ENCODE measurements at places on chromosomes 4 and X.

- no peak for DNase-seq
Observed at GRCh38 chrX:45843518-45843917, 642.8 kb upstream of the DIPK2B start.

GRCh38 chrX:139784807-139785206, 76.8 kb upstream of the MCF2 start:
- DNase-seq: no peak

- DNase-seq: no peak
Observed at GRCh38 chrX:118862979-118863378, 39.4 kb downstream of the ZCCHC12 start.

DNA sequence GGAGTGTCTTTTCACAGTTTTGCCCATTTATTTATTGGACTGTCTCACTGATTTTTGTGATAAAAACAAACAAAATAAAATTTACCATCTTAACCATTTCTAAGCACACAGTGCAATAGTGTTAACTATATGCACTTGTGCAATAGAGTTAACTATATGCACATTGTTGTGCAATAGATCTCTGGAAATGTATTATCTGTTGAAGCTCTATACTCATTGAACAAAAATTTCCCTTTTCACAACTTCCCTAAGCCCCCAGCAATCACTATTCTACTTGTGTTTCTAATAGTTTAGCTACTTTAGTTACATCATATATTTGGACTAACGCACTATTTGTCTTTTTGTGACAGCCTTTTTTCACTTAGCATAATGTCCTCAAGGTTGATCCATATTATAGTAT, 59.7 kb upstream of the BEX4 start:
- no peak for DNase-seq

- DNase-seq: no peak
Observed at GRCh38 chr4:154781126-154781982, at the start of gene RBM46. Gene RBM46, plus strand, starts transcription at chr4:154781272. Its CDS starts 15,481 bp downstream, at chr4:154796753.

DNA sequence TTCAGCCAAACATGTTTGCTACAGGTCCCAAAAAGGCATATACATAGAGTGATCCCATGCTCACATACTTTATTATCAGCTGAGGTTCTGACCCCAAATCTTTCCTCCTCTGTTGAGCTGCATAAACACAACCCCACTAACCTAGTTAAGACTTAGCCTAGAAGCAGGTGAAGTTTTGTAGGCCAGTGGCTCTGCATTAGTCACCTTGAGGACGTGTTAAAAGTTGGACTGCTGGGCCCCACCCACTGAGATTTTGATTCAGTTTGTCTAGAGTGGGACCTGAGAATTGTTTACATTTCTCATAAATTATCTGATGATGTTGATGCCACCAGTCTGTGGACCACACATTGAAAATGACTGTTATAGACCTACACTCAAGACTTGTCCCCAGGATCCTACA, 43.8 kb upstream of the GAB1 start:
- no peak for DNase-seq

GRCh38 chr4:105469736-105470135, 4.1 kb downstream of the PPA2 start:
- DNase-seq: no peak

- DNase-seq: no peak
Observed at GRCh38 chr4:141132709-141133145, 542 bp downstream of the RNF150 start.

DNA sequence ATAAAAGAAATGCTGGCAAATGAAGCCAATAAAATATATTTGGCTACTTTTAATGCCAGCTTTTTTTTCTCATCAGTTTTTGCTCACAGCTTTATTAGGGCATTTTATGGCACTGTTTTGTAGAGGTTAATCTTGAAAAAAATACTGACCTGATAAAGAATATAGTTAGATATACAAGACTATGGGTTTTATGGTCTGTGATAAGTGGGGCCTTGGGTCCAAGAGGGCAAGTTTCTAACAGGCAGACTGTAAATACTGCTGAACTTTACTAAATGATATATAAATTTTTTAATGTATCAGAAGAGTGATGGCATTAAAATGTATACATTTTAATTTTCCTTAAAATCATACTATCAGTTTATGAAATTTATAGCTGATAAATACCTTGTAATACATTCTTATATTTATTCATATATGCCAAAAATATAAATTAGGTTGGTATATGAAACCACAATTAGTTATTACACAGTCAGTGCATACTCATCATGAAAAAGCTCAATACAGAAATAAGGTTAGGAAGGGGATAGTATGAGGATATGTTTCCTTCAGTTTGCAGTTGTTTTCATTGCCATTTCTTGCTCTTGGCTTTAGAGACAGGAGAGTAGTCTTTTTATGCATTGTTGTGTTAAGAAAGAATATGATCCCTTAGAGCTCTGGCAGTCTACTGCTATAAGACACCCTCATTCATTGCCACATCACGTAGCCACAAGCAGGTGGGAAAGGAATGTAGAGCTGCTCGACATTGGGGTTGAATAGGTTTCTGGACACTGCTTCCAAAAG, 146.6 kb downstream of the TLL1 start:
- no peak for DNase-seq

GRCh38 chr4:164318350-164318749, 435.6 kb upstream of the SMIM31 start:
- DNase-seq: no peak

- DNase-seq: no peak
Observed at GRCh38 chrX:9471571-9471985, 6.7 kb downstream of the TBL1X start.

- DNase-seq: no peak
Observed at GRCh38 chrX:43560247-43560946, 95.7 kb upstream of the MAOA start.

- DNase-seq: no peak
Observed at GRCh38 chr4:5706486-5707290, 1.7 kb downstream of the EVC2 start.

GRCh38 chrX:13007519-13008188, 32.7 kb downstream of the TMSB4X start:
- no peak for DNase-seq

DNA sequence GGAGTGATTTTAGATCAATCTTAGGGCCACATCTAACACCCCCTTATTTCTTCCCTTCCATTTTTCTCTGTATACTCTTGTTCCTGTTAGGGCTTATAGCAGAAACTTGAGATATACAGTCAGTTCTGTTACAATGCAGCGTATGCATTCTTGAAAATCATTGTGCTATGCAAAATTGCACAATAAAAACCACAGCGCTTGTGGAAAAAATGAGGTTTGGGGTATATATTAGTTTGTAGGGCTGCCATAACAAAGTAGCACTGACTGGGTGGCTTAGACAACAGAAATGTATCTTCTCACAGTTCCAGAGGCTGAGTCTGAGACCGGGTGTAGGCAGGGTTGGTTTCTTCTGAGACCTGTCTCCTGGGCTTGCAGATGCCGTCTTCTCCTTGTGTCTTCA, 59.0 kb downstream of the WWC2 start:
- no peak for DNase-seq

DNA sequence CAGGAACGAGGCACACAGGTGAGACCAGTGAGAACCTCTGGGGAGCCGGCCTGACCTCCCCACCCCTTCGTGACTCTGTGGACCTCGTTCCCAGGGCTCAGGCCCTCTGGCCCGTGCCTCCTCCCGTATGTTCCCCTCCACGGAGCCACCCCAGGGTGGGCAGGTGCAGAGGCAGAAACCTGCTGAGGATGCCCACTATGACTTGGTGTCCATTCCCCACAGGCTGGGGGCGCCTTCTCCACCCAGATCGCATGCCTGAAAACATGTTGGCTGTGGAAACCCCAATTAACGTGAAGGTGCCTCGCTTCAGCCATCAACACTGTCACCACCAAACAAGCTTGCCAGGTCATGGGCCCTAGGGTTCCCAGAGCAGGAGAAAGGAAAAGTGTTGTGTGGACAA, 27.0 kb downstream of the BLOC1S4 start:
- DNase-seq: no peak

DNA sequence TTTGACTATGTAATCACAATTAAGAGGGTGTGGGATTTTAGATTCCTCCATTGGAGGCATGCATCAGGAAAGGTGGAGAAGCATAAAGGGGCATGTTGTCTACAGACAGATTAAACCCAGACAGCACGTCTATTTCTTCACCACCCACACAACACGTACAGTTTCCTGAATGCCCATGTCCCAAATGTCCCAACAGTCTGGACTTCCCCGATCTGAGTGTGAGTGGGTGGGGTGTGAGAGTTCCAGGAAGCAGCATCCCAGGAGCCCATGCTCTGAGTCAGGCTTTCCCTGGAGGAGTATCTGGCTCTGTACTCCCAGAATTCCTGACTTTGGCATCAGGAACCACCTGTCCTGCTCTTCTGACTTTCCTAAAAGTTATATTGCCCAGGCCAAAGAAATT, 30.8 kb upstream of the NDP start:
- no peak for DNase-seq

DNA sequence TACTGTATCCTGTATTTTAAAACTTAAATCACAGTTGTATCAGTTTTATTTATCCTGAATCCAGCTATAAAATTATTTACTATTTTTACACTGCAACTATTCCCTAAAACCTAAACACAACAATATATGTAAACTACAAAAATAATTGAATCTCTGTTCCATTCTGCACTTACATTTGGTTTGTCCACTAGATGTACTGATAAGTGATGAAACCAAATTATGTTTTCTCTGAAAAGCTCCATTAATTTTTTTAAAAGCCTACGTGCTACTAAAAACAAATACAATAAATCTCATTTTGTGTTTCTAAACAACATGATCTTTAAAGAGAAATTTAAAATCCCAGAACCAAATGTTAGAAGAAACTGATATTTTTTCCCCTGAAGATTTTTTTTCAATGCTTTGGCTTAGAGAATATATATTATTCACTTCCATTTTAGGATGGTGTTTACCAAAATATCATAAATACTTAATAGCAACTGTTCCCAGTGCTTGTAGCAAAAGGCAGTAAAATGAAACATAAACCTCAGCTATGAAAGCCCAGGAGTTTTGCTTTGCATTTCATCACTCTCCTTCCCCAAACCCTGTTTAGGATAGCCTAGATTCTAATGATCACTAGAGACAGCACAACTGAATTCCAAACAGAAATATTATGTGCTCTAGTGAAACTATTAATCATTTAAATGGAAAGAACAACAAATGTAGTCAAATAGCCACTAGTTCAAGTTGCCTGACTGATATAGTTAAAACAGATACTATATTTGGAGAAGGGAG, 19.7 kb downstream of the ANTXR2 start:
- DNase-seq: no peak

DNA sequence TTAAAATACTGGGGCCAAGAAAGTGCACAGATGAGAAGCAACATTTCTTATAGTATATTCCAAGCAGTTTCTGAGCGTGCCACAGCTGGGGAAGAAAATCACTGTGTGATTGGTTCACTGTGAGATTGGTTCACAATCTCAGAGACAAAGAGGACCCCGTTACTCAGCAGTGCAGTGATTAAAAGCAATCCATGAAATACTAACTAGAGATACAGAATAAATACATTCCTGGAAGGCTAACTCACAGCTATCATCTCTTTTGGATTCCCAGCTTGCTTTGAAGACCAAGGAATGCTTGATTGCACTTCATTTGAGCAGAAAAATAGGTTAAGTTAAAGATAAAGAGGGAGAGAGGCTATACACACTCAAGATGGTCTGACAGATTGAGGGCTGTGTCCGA, 132.1 kb upstream of the RAPGEF2 start:
- DNase-seq: no peak

DNA sequence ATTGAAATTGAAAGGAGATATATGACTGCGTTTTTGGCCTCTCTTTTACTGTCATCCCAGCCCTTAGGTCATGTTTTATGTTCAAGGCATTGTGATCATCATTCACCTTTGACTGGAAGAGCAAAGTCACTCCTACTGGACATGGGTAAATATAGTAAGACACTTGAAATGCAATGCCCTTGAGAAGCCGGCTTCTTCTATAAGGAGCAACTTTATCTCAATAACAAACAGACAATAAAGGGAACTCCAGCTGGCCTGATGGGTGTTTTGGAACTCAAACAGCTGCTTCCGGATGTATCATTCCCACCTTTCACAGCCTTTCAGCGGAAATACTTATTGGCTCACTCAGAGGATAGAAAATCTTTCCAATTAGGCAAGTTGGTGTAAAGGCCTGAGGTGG, 65.1 kb upstream of the C4orf54 start:
- no peak for DNase-seq

DNA sequence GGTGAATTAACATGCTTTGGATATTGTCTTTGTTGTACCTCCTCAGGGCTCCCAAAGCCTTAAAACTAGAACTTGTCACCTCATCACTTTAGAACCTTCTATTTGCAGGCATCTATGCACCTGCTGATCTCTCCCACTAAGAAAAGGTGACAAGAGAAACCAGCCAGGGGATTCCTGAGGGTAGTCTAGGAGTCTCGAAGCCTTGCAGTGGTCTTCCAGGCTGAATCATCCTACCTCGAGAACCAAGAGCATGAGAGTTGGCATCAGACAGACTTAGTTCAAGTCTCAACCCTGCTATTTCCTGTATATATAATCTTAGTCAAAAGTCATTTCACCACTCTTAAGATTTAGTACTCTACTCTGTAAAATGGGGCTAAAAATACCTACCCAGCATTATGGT, 29.6 kb downstream of the RTL5 start:
- no peak for DNase-seq

GRCh38 chr4:8370106-8370787, 70.3 kb downstream of the ACOX3 start:
- DNase-seq: no peak

DNA sequence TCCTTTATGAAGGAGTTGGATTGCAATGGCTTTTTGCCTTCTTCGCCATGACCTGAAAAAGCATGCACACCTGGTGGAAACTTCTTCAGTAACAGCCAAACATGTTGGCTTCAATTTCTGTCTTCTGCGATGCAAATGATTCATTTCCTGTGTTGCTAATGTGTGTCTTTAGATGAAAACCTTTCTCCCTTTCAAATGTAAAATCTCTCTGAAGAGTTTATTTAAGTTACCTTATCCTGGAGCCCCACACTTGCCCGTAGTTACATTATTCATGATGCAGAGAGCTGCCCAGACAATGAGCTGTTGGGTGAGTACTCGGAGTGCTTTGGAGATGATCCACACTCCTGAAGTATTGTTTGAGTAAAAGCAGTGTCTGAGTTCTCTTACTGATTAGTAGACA, 1100.9 kb downstream of the RPA4 start:
- DNase-seq: no peak

- no peak for DNase-seq
Observed at GRCh38 chr4:55345054-55345453, 988 bp upstream of the SRD5A3 start.

DNA sequence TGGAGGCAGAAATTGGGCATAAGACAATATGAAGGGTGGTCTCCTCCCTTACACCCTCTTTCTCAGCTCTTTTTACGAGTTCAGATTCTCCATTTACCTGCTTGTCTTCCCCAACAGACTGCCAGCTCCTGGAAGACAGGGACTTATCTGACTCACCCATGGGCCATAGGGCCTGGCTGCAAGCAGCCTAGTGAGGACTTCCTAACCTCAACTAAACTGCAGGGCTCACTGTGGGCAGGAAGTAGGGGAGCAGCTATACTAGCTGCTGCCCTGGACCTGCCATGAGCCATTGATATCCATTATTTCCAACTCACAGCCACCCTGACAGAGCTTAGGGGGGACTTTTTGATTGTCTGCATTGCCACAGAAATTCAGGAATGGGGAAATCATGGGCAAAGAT, 11.5 kb upstream of the ZNF718 start:
- DNase-seq: no peak

All from brain pericyte (primary cell).